ENCODE measurements at places on chromosomes 5 and 9.

DNA sequence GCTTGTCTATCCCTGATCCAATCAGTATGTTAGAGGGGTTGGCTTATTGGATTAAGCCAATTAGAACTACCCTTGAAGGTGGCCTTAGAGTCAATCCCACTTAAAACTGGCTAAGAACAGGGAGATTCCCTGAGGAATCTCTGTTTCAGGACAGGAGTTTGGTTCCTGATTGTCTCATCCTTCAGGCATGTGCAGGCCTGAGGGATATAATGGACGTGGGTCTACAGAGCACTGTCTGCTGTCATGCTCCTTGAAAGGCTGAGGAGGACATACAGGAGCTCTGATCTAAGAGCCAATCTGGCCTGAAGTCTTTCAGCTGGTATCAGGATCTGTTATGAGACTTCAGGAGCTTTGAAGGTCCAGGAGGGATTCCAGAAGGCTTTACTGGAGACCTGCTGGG lies 36.2 kb upstream of the PRXL2C start:
- DNase-seq: no peak

DNA sequence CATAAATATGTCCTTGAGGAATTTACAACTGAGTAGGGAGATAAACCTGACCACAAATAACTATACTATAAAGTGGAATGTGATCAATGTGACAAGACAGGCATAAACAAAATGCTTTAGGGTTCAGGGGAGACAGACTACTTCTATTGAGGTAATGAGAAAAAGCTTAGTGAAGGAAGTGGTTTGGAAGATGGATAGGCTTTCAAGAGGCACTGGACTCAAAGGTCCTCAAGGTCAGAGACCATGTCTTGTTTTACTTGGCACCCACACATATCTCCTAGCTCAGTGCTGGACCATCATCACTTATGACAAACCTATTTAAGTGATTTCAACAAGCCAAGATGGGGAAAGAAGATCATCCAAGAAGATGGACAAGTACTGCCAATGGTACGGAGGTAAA lies 257.8 kb downstream of the BNC2 start:
- no peak for DNase-seq

DNA sequence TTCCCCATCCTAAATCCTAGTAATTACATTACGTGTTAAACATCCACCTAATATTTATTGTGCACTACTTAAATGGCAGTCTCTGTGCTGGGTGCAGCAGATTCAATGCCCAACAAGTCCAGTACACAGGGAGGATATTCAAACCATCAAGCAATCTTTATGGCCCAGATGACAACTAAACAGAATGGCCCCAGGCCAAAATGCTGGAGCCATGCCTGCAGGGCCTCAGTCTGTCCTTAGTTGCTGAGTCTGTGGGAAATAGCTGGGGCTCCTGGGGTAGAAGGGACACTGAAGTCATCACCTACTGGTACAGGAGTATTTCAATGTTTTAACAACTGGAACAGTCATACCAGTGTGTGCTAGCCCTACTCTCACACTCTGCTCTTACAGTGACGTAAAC lies 153.5 kb downstream of the ZNF608 start:
- no peak for DNase-seq

DNA sequence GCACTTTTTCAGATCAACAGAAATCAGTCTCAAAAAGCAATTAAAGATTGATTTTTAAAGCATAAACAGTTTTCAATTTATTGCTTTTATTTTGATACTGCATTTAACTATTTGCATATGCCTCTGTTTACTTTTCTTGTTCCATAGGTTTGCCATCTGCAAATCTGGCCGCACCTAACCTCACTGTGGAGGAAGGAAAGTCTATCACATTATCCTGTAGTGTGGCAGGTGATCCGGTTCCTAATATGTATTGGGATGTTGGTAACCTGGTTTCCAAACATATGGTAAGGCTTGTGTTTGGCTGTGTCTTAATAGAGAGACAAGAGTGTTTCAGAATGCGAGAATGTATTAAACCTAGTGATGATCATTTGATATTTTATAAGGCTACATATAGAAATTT lies 53.9 kb downstream of the NTRK2 start:
- no peak for DNase-seq

DNA sequence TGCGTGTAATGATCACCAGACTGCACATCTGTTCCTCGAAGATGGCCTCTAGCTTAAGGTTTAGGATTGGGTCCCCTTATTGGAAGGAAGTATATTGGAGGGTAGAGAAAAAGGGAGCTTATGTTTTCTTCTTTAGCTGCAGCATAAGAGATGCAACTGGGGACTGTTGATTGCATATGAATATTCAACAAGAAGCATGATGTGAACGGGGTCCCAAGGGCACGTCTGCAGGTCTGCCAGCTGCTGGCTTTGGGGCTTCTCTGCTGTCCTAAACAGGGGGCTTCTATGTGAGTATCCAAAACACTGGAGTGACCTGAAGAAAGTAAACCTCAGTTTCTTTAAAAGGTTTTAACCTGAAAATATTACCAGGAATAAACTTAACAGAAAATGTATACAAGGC lies 3.6 kb upstream of the BNIP1 start:
- DNase-seq: no peak

DNA sequence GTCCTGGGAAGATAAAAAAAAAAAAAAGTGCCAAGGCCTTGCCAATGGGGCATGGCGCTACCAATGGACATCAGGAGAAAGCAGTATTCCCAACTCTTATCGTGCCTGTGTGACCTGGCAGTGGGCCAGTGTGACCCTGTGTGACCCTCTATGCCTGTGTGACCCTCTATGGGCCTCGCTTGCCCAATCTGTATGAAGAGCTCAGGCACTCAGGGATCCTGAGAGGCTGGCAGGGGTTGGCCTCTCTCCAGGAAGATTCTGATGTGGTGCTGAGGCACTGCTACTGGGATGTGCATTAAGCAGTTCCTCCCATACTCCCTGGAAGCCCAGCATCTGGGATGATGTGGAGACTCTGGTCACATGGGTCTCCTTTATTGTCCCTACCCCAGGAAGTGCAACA lies 179.2 kb downstream of the MACROH2A1 start:
- no peak for DNase-seq

GRCh38 chr9:112032009-112032408 lies 135.4 kb downstream of the UGCG start:
- DNase-seq: no peak

Measured in NCI-H1048 (cell line).